ENCODE measurements at places on chromosomes 5 and 9.

GRCh38 chr5:64759960-64760660 lies 8.4 kb downstream of the SREK1IP1 start:
- DNase-seq: no peak

DNA sequence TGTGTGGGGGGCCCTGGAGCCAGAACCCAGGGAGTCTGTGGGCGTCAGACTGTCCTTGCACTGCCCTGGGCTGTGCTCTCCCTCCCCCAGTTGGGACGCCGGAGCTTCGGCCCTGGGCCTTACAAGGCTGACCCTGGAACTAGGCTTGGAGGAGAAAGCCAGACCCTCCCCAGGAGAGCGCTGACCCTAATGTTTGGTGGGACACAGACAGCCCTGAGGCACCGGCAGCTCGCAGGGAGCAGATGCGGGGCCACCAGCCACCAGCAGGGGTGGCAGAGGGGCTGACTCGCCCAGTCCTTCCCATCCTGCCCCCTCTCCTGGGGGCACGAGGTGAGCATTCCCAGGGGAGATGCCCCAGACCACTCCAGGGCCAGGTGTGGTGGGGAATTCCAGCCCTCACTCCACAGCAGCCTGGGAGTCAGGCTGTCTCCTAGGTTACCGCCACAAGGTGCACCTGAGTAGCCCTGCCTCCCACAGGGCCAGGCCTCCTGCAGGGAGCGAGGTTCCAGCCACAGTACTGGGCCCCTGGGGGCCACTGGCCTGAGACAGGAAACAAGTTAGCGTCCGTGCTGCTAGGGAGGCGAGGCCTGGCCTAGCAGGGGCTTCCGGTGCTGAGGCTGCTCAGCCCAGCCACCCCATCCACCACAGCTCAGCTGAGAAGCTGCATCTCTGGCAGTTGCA lies 134.6 kb downstream of the OLFM1 start:
- DNase-seq: no peak

DNA sequence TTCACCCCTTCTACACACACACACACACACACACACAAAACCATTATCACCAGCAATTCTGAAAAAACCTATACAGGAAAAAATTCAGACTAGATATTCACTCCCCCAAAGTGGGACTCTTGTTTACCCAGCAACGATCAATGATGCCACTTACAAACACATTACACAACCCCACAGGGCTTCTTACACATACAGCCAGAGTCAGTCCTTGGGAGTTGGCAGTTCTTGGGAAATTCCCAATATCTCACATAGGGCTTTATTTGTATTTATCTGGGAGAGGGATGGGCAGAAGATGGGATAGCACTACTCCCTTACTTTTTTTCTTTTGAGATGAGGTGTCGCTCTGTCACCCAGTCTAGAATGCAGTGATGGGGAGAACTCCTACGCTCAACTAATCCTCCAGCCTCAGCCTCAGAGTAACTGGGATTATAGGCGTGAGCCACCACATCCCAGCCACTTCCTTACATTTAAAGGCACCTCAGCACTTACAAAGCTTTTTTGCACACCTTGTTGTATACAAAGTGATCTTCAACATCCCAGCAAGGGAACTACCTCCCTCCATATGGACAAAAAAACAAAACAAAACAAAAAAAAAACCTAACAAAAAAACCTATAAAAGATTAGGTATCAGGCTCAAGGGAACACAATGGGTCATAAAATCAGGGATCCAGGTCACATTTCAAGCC lies 168.4 kb downstream of the TSSK1B start:
- DNase-seq: no peak

DNA sequence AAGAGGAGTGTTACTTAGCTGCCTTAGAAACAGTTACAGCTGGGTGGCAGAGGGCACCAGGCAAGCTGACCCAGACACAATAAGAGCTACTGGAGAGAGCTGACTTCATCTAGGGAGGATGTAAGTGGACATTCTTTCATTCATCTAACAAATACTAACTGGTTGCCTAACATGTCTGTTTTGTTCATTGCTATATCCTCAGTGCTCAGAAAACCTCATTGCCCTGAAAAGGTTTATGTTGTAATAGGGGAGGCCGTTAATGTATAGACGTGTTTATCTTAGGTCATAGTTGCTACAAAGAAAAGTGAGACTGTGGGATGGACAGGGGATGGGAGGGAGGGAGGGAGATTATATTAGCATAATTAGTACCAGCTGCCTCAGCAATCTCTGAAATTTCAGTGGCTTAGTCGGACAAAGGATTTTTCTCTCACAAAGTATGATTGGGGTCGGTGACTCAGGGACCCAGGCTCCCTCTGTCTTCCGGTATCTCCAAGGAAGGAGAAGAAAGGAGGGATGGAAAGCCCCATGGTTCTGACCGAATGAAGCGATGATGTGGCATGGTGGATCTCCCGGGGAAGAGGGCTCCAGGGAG lies 2.6 kb upstream of the SNX18 start:
- DNase-seq: no peak

DNA sequence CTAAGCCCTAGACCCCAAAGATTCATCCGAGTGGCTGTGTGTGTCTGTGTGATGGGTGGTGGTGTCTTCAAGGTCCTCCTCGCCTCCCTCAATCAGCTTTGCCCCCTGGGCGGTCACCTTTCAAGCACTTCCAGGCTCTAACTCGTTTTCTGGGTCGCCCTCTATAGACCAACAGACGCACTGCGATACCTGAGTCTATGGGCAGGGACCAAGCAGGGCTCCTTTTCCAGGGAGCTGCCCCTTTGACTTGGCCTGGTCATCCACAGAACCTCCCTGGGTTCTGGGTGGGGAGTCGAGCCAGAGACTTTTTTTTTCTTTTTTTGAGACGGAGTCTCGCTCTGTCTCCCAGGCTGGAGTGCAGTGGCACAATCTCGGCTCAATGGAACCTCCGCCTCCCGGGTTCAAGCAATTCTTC lies 1.1 kb downstream of the SLC27A4 start:
- DNase-seq: peak; percentile 17

DNA sequence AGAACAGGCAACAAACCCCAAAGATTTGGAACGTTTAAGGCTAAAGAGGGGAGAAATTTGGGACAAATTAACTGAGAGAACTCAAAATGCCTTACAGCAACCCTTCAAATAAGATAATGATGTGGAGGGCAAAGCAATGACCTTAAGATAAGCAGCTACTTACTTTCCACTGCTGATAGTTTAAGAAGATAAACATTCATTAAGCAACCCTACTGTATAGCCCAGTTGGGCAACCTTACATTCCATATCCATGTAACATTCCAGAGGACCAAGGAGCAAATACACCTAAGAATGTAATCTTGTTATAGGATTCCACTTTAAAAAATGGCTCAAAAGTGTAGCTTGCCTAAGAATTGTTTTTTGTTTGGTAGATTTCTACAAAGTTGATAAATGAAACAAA lies 14.8 kb downstream of the ETF1 start:
- no peak for DNase-seq

DNA sequence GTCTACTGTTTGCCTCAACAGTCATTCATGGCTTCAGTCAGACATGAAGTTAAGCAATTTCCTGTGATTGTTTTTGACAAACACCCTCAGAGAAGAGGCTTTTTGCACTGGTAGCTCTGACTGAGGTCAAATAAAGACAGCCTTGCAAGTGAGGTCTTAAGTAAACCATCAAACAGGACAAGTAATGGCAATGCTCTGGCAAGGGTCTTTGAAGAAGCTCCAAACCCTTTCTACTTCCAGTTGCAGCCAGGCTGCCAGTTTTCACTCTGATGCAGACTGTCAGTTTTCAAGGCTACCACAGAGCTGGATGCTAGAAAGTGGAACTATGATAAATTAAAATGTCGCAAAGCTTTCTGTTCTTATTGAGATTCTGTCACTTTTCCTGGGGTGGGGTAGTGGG lies 421.5 kb upstream of the PTGER4 start:
- no peak for DNase-seq

DNA sequence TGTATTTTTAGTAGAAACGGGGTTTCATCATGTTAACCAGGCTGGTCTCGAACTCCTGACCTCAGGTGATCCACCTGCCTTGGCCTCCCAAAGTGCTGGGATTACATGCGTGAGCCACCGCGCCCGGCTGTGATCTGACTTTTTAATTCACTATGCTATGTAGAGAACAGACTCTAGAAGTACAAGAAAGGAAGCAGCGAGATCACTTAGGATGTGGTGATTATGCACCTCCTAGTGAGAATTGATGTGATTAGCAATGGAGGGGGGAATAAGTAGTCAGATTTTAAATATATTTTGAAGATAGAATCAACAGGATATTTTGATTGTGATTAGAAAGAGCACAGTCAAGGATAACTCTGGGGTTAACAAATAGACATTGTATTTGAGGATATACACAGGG lies 36.3 kb downstream of the GAPVD1 start:
- no peak for DNase-seq

DNA sequence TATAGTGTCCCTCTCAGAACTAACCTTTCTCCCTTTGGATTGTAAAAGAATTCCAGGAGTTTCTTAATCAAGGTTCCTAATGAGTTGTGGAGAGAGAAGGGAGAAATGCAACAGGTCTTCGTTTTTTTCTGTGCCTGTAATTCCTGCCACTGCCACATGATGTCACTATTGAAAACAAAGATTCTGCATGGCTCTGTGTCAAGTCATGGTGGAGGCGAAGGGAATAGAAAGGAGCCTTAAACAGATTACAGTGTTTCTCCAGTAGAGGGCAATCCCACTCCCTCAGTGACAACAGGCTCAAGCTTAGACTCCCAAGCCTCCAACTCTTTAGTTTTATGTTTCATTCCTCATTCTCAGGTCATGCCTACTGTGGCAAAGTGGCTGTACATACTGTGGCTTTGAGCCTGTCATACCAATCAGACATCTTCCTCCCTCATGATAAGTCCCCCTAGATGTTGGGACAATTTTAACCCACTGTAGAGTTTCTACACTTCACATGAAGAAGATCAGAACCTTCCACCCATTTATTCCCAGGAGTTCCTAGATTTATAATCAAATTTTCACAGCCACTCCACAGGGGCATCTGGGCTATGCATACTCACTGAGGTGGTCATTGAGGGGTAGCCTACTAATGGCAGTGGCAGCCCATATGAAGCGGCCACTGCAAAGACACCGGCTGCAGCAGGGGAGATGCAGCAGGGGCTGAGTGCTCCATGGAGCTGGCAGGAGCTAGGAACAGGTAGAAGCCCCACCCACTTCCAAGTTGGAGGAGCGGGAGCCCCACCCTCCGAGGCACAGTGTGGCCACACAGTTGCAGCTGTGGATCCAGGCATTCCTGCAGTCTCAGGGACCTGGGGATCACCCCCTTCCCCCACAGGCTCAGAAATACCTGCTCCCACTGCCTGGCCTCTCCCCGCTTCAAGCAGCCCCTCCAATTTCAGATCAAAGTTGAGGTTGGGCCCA lies 97.4 kb upstream of the TRIM32 start:
- no peak for DNase-seq

DNA sequence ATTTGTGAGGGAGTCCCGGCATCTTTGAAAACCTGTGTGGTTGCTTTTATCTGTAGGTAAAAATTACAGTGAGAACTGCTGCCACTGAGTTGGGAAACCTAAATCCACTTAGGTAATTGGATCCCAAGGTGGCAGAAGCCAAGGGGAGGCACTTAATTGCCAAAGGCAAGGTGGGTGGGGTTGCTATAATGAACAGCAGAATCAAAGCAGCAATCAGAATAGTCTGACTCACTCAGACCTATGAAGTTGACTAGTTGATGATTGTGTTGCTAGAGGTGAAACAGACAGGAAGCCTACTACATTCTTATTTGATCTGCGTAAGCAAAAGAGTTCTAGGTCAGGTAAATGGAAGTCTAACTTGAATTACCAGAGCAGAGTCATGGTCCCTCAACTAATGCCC lies 17.3 kb upstream of the BICD2 start:
- no peak for DNase-seq

GRCh38 chr5:121462441-121462840 lies 389.2 kb upstream of the FTMT start:
- DNase-seq: no peak

DNA sequence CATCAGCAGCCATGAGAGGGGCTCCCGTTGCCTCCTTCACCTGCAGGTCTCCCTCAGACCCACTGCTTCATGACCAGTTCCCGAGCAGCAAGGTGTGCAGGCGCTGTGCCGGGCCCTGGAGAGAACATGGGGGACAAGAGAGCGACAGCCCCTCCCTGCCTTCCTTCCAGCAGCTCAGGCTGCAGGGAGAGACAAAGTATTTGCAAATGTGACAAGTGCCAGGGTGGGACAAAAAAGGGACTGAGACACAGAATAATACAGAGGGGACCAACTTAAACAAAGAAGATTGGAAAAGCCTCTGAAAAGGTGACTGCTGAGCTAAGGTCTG lies 22.5 kb upstream of the VDAC1 start:
- no peak for DNase-seq

- no peak for DNase-seq
Measured at GRCh38 chr5:128007939-128008338, 75.6 kb upstream of the SLC12A2 start.

- DNase-seq: no peak
Measured at GRCh38 chr9:86521322-86521721, 167.1 kb upstream of the TUT7 start.

GRCh38 chr5:44246986-44247385 lies 142.2 kb downstream of the FGF10 start:
- DNase-seq: no peak

- no peak for DNase-seq
Measured at GRCh38 chr5:84816746-84817547, 432.3 kb upstream of the EDIL3 start.

DNA sequence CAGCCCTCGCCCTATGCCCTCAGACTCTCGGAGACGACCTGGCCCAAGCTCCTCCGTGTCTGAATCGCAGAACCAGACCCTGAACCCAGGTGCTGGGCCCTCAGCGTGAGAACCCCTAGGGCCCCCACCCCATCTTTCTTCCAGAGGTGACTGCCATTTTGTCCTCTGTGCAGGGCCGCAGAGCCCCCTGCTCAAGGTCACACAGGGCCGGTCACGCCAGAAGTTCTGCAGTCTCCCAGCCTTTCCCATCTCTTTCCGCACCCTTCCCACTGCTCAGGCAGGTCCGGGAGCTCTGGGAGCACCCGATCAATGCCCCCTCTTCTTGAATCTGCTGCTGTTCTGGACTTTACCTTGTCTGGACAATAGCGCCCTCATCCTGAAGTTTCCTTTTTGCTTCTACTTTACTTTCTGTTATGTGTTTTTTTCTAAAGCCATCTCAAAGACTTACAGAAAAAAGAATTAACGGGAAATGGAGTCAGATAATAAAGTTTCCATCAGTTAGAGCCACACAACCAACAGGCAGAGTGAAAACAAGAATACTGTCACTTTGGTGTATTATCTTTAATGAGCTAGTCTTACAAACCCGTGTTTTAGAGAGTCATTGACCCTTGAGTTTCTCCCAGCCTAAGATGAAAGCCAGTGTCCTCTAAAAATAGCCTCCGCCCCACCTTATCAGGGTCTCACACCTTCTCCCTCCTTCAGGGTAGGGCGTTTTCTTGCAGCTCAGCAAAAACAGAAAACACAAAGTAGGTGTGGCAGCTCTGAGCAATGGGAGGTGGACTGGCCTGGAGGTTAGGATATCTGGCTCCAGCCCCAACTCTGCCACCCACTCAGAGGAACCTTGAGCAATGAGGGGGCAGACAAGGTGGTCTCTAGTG lies 1.8 kb downstream of the TMOD1 start:
- no peak for DNase-seq

GRCh38 chr5:6856653-6857052 lies 143.4 kb downstream of the TENT4A start:
- DNase-seq: no peak

GRCh38 chr9:72564479-72565281 lies 43.3 kb downstream of the TMC1 start:
- DNase-seq: peak; percentile 12

GRCh38 chr5:59725392-59725767 lies 168.1 kb downstream of the PDE4D start:
- no peak for DNase-seq

Measured in hypothalamus (tissue), 51 donors.